Myocyte (in vitro differentiated cells): ENCODE measurements at places on chromosomes 7 and 10.
A peak's percentile ranks its signal among the peaks of the same experiment; 100 is the strongest.

GRCh38 chr10:103238506-103239252, 7.0 kb upstream of the RPEL1 start:
- peak; percentile 69 for DNase-seq

- no peak for DNase-seq
Measured at GRCh38 chr10:101560298-101561067, 27.6 kb downstream of the POLL start.

DNA sequence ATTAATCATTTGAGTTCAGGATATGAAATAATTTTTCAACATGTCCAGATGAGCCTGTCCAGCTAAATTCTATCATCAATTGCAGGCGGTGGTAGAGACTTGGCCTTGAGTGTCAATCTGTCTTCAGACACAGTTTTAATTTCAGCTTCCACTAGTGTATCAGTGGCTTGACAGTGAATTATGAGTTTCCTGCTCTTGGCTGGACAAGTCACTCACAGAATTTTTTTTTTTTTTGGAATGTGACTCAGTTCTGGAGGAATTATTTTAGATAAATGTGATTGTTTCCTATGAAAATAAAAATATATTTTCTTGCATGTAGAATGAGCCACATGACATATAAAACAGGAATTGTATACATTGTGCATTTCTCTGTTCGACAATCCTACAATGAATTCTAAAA, 319.9 kb upstream of the AKR1E2 start:
- no peak for DNase-seq

GRCh38 chr10:60348982-60349381, 40.7 kb downstream of the ANK3 start:
- DNase-seq = peak; percentile 18

DNA sequence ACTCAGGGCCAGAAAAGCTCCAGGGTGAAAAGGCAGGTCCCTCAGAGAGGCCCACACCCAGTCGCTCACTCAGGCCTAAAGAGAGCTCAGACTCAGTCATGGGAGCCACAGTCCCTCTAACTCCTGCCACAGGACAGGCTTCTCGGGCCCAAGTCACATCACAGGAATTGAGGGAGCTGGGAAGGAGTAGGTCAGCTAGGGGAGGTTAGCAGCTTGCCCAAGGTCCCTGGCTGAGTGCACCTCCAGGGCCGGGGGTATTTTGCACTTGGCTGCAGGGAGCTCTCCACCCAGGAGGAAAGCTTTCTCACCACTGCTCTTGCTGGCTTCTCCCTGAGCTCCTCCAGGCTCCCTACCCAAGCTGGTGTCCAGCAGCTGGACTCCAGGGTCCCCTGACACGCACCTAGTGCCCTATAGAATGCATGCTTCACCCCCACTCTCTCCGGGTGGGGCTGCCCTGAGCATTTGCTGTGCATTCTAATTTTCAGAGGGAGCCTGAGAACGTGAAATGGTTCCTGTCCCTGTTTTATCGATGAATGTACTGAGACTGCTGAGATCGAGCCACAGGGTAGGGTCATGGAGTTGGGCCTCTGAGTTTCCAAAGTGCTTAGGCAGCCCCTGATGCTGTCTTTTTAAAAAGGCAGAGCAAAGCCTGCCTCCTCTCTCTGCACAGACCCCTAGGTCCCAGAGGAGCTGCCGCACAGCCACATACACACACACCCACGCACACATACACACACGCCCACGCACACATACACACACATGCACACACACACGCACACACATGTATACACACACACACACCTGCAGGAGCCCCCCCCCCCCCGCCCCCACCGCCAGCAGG, 37.9 kb upstream of the RET start:
- no peak for DNase-seq

- no peak for DNase-seq
Measured at GRCh38 chr10:70803775-70804420, 11.8 kb upstream of the SGPL1 start.

- DNase-seq = no peak
Measured at GRCh38 chr10:4699950-4700730, 125.9 kb upstream of the AKR1E2 start.

GRCh38 chr10:69974551-69975155, 78.0 kb upstream of the MACROH2A2 start:
- no peak for DNase-seq

DNA sequence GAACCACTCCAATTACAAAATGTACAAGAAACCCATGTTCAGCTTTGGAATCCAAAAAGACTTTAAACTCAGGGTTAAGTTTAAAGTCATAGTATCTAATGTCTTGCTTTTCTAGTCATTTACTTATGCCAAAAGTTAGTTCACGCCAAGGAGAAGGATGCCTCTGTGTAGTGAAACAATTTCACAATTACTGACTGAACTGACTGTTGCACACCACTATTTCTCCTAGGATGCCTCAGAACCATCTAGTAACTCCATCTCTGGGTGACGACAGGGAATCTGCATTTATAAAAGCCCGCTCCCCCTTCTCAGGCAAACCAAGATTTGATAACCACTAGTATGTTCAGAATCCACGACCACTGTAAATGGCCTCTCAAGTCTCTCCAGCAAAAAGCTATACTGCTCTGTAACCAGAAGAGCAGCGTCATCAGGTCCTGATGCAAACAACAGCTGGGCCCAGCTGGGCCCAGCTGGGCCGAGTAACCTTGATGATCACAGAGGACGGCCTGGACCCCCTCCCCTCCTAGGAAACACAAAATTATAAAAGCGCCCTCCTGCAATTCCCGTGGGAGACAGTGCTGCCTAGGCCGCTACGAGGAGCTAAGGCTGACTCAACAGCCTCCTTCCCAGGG, 680 bp upstream of the ADO start:
- DNase-seq = no peak

DNA sequence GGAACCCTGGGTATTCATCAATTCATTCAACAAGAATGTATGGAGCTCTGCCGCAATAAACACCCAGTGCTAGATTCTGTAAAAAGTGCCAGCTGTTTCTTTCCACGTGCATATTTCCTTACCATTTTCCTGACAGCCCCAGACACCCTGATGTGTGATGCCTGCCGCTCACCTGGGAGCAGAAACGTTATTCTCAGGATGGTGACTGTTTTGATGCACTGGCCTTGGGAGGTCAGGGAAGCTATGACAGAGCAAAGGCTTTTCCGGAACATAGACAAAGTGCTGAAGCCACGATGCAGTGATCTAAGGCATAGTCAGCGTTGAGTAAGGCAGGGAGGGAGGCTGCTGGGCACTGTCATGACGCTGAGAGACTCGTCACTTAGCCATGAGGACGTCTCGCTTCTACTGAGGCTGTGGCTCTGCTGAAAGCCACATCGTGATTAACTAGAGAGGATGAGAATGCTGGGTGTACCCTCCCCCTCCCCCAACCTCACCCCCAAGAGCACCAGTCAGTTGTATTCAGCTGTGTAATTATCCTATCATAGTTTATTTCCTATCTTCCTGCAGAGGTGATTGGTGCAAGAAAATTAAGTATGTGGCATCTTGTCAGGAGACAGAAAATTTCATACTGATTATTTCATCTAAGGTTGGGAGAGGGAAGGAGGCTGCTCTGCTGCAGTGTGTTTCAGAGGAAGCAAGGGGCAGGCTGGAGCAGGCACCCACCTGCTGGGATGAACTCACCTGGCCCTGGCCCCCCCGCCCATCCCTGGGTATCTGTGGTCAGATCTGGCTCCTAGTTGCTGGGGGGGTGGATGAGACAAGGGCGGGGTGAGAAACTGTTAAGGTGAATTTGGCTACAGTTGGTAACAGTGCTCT, 48.8 kb upstream of the SMNDC1 start:
- peak; percentile 68 for DNase-seq
